B cell (primary cell): ENCODE measurements at places on chromosomes 2 and 18.

DNA sequence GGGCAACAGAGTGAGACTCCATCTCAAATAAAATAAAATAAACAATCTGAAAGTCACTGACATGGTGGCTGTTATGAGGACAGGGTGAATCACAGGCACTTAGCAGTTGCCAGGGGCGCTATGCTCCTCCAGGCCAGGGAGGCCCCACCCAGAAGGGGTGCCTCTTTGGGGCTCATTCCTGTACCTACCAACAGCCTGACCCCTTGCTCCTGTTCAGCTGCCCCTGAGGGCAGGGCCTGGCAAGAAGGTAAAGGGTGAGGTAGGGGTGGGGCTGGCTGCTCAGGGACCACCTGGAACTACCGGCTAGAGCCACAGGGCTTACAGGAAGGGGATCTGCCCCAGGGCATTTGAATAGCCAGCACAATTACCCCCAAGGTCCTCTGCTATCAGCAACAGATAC is 60.3 kb downstream of the INPP5D start:
- DNase-seq, result no peak

DNA sequence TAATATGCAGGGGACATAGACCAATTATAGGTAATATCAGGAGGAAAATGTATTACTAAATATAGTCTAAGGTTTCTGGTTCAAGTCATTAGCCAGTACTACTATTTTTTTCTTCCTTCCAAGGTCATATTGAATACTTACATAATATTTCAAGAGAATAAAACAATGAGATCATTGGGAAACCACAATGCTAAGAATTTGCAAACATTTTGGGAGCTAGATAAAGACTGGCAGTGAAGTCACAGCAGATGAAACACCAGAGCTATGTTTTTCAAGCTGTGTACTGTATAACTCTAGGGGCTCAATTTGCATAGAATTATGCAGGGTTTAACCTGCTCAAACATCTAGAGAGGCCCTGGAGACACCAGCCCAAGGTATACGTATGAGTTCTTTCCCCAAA is 80.5 kb upstream of the KCNH7 start:
- no peak for DNase-seq

DNA sequence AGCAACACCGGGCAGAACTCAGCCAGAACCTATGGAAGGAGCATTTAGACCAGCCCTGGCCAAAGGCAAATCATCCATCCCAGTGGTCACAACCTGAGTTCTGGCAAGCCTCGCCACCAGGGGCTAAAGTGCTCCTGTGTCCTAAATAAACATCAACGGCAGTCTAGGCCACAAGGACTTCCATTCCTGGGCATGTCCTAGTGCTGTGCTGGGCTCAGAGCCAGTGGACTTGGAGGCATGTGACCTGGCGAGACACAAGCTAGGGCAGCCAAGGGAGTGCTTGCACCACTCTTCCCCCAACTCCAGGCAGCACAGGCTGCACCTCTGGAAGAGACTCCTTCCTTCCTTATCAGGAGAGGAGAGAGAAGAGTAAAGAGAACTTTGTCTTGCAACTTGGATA is 69.0 kb downstream of the ST6GAL2 start:
- DNase-seq, result no peak

DNA sequence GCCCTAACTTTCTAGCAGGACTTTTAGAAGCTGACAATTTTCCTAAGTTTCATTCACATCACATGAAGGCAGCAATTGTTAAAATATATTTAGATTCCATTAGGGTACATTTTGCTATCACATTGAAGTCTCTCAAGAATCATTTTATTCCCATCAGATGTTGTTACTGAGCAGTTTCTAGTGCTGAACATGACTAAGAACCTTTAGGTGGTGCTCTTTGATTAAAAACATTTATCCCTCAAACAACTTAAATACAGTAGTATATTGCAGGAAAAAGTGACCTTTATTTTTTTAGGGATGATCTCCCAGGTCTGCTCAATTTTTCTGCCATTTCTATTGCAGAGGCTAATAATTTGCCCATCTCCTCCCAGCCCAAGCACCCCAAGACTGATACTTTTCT is 22.9 kb upstream of the NARS1 start:
- DNase-seq, result no peak

DNA sequence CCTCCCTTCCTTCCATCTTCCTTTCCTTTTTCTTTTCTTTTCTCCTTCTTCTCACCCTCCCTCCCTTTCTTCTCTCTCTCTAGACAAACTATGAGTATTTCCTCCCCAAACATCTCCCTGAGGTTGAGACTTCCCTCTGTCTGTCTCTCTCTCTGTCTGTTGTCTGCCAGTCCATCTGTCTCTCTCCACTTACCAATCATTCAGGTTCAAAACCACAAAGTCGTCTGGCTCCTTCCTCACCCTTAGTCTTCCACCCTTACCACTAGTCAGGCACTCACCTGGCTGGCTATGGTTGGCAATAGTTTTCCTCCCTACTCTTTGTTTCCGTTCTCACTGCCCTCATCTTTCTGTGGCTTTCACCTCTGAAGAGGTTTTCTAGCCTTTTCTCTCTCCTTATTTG is 12.9 kb downstream of the CCL20 start:
- no peak for DNase-seq

DNA sequence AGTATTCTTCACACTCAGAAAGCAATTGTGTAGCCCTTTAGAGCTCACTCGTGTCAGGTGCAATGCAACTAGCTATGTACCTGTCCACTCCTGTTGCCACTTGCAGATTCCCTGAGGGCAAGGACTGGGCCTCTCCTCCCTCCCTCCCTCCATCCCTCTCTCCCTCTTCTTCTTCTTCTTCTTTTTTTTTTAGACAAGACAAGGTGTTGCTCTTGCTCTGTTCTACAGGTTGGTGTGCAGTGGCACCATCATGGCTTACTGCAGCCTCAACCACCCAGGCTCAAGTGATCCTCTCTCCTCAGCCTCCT is 119.7 kb downstream of the ACKR3 start:
- no peak for DNase-seq
